RPMI7951 (cell line): ENCODE measurements at places on chromosomes 6 and 20. TPM values are rescaled to one million over a fixed set of nuclear protein-coding genes. Genes with fewer than 3 reads are reported as not detected.

GRCh38 chr6:147278891-147279290, 74.7 kb downstream of the STXBP5 start:
- DNase-seq: no peak

- DNase-seq: peak; percentile 91
Observed at GRCh38 chr20:62588458-62589149, 53.7 kb upstream of the SLCO4A1 start.

The PTCHD4 gene
- total RNA-seq: not detected in 2 replicates

GRCh38 chr6:157397660-157398059, 16.7 kb downstream of the ZDHHC14 start:
- DNase-seq: no peak

The COL11A2 gene
- 0.12 TPM in 1 of 2 replicates, not detected in the other for total RNA-seq

DNA sequence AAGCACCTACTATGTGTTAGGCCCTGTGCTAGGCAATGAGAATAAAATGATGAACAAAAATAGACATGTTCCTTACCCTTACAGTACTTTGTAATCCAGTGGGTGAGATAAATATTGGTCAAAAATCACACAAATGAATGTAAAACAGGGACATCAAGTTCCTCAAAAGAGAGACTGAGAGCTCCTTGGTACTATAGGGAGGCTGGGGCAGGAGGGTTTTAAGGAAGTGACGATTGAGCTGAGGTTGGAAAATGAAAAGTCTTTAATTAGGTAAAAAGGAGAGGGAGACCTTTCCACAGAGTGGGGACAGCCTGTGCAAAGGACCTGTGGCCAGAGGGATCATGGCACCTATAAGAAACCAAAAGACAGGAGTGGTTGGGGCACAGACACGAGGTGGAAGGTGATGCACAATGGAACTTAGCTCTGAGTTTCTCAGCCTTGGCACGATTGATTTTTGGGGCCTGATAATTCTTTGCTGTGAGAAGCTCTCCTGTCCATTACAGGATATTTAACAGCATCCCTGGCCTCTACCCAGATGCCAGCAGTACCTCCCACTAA, 140.3 kb downstream of the CEP57L1 start:
- DNase-seq: no peak

DNA sequence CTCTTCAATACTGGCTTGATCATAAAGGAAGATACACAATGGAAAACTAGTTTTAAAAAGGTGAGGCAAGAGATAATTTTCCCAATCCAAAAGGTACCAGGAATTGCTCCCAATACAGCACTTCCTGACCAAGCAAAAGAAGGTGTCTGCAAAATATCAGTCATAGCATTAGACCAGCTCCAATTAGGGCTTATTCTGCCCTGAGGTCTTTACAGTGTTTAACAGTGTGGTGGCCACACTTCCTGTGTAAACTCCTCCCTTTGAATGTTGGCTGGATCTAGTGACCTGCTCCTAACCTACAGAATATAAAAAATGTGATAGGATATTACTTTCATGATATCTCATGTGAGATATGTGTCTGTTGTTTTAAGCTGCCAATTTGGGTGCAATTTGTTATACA, 57.1 kb upstream of the BTN3A2 start:
- DNase-seq: peak; percentile 71

GRCh38 chr6:18562726-18563125, 175.6 kb downstream of the RNF144B start:
- DNase-seq: no peak

The TMEM151B gene
- 0.12 TPM in 1 of 2 replicates, not detected in the other for total RNA-seq

- DNase-seq: peak; percentile 9
Observed at GRCh38 chr6:100228437-100228833, 234.4 kb upstream of the MCHR2 start.

DNA sequence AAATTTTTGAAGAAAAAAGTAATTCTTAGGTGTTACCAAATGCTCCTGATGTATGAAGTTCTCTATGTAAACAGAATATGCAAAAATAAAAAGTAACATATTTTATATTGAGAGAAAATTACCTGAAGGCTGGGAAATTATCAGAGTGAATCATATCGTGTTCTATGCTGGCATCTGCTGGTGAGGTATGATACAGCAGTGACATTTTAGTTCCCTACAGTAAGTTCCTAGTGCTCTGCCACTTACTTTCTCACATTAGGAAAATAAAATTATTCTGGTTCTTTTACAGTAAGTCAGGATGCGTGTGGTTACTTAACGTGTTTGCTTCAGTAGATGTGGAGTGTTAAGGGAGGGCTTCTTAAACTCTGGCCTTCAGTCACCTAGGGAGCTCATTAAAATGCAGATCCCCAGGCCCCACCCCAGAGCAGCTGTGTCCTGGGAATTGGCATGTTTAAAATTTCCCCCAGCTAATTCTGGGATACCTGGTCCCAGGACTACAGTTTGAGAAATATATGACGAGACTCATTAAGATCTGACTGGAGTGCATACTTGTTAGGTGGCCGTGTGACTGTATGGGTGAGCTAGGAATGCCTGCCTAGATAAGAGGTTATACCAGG, 3.2 kb downstream of the ACTR5 start:
- peak; percentile 46 for DNase-seq

The UNC5CL gene
- 0.10 and 0.12 TPM in 2 replicates for total RNA-seq

The CEP162 gene
- 5.3 and 6.7 TPM in 2 replicates for total RNA-seq

- DNase-seq: peak; percentile 99
Observed at GRCh38 chr6:143176090-143177021, 115.7 kb downstream of the AIG1 start.

The ZKSCAN8 gene
- 12.4 and 12.9 TPM in 2 replicates for total RNA-seq

The XKR7 gene
- not detected in 2 replicates for total RNA-seq

GRCh38 chr6:139028215-139028657, 309 bp upstream of the ABRACL start:
- no peak for DNase-seq

The FAM83B gene
- total RNA-seq: not detected in 2 replicates

- no peak for DNase-seq
Observed at GRCh38 chr20:10478205-10478604, 43.1 kb downstream of the SLX4IP start.

The TCP11 gene
- total RNA-seq: 0.49 TPM in 1 of 2 replicates, not detected in the other

- DNase-seq: no peak
Observed at GRCh38 chr20:42020316-42020715, 402.1 kb upstream of the CHD6 start.

The SF3B5 gene
- total RNA-seq: 264 and 311 TPM in 2 replicates

- DNase-seq: no peak
Observed at GRCh38 chr20:35134472-35134871, 12.7 kb downstream of the EDEM2 start.

The TP53TG5 gene
- not detected in 2 replicates for total RNA-seq

GRCh38 chr6:163017801-163018200, 290.0 kb downstream of the PACRG start:
- no peak for DNase-seq

GRCh38 chr6:168216117-168216516, 103.5 kb downstream of the DACT2 start:
- DNase-seq: no peak

DNA sequence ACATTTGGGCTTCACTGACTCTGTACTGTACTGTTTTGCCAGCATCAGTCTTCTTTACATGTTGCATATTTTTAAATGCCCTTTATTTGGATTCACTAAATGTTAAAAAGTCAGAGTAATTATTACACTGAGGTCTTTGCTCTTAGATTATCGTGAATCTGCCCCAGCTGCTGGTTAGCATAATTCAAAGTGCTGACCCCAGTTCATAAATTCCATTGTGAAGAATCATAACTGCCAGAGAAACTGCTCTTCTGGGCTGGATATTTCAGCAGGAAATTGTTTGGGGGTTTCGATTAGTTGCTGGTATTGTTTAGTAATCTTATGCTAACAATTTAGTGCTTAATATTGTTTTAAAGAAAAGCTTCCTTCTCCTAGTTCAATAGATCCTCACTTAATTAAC, 682.1 kb upstream of the MAP3K7 start:
- DNase-seq: no peak

The GID8 gene
- 25.4 and 29.4 TPM in 2 replicates for total RNA-seq

GRCh38 chr6:11975353-11975977, 36.6 kb upstream of the HIVEP1 start:
- DNase-seq: peak; percentile 44

The TSPYL1 gene
- 53.4 and 57.9 TPM in 2 replicates for total RNA-seq

DNA sequence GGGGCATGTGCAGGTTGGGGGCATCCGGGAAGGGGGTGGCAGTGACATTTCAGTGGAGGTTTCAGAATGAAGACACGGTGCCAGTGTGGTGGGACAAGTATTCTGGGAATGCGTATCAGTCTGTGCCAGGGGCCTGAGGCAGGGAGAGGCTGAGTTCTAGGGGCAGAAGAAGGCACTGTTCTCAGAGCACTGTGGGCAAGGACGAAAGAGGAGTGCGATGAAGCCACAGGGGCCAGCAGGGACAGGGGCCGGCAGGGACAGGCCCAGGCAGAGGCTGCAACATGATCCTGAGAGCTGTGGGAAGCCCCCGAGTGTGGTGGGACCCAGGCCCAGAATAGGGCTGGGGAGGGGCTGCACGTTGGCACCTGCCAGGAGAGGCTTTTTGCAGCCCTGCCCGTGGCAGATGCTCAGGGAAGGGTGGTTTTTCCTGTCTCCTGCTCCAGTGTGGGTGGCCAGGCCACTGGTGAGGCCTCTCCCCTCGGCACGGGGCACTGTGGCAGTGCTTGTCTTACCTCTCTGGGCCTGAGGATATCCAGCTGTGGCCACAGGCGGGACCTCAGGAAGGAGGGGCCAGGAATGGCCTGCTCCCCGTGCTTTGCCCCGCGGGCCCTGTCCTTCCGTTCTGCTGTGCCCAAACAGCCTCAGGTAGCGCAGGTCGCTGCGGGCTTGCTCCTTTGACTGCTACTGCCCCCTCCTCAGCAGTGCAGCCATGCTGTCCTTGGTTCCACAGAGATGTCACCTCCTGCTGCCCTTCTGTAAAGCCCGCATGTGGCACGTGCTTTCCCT, 10.0 kb downstream of the ENTPD6 start:
- no peak for DNase-seq

DNA sequence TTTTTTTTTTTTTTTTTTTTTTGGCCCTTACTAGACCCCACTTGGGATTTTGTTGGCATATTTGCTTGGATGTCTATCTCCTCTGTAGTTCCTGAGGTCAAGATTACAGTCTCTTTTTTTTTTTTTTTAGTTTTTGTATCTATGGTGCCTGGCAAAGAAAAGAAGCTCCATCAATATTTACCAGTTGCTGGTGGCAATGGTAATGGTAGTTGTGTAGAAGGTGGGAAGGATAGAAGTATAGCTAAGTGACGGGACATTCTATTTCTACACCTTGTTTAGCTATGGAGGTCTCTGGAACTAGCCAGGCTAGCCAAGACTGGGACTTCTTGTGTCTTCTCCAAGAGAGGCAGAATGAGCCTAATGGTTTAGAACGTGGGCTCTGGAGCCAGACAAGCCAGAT, 42.2 kb upstream of the TNFAIP3 start:
- DNase-seq: no peak

The PRDM1 gene
- 4.7 TPM in 2 replicates for total RNA-seq

GRCh38 chr20:41279546-41280225, 37.8 kb downstream of the ZHX3 start:
- no peak for DNase-seq

The CYP39A1 gene
- total RNA-seq: 1.8 and 2.3 TPM in 2 replicates

DNA sequence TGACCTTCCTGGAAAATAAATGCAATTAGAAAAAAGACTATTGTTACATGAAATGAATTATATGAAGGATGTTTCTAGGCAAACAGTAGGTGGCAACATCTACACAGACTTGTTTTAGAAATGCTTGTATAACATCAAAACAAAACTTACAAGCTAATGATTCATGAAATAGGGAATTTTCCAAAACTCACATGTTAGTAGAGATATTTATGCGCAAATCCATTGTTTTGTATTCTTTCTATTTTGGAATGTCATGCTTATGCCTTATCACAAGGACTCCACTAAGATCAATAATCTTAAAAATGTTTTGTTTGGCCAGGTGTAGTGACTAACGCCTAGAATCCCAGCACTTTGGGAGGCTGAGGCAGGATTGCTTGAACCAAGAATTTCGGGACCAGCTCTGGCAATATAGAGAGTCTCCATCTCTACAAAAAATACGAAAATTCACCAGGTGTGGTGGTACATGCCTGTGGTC, 32.3 kb upstream of the LGSN start:
- peak; percentile 30 for DNase-seq

The SCUBE3 gene
- 0.10 and 0.24 TPM in 2 replicates for total RNA-seq

DNA sequence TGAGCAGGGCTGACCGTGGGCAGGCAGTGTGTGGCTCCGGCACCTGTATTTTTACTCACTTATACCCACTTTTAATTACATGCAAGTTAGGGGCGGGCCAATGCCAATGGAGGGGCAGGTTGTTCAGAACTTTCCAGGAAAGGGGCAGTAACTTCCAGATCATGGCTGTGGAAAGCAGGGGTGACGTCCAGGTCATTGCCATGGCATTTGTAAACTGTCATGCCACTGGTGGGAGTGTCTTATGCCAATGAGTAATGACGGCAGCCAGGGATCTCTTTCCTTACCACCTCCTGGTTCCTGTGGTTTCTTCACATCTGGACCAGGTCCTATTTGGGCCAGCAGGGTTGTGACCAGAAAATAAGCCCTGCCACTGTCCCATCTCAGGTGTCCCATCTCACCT, 258.7 kb downstream of the THBS2 start:
- peak; percentile 19 for DNase-seq

- DNase-seq: no peak
Observed at GRCh38 chr6:56289721-56290120, 42.3 kb upstream of the COL21A1 start.

The METTL24 gene
- not detected in 2 replicates for total RNA-seq

DNA sequence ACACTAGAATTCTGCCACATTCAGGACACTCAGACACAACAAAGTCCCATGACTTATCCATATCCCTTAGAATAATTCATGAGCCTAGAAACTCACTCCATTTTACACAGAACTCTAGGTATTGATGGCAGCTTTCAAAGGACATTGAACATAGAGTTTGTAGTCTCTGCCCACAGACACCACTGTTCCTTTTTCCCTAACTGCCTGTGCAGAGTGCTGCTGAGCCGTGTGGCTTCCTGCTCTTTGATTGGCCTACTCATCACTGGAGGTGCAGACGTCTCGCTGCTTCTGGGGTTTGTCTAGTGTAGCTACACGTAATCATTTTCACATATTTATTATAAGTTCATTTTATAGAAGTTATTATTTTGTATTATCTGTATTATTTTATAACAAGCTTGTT, 407.6 kb downstream of the PREX1 start:
- DNase-seq: no peak

The ACAT2 gene
- 58.4 and 69.2 TPM in 2 replicates for total RNA-seq

GRCh38 chr6:112298816-112299281, 44.5 kb upstream of the LAMA4 start:
- peak; percentile 88 for DNase-seq

- DNase-seq: peak; percentile 93
Observed at GRCh38 chr6:44681761-44682160, 294.3 kb downstream of the CDC5L start.

The LINC00237 gene
- not detected in 2 replicates for total RNA-seq
